Kidney capillary endothelial cell (primary cell): ENCODE measurements at places on chromosomes 2 and 18.

GRCh38 chr2:57376985-57377384, 669.6 kb upstream of the VRK2 start:
- no peak for DNase-seq

DNA sequence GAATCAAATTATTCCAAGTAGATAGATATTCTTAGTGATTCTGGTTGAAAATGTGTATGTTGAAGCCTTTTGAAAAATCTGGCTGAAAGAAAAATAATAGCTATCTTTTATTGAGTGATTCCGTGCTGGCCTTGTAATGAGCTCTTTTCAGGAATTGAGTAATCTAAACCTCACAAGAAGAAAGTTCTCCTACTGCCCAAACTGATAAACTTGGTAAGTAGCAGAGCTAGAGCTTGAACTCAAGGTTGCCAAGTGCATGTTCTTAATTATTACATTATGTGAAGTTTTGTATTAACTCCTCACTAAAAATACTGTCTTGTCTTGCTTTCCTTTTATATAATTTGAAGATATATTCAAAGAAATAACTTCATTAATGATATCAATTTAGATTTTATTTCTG, 1.6 kb upstream of the PPP1R1C start:
- DNase-seq, result no peak

- no peak for DNase-seq
These were observed 31.8 kb upstream of the KCNF1 start for GRCh38 chr2:10879624-10880585.

- no peak for DNase-seq
These were observed 24.5 kb downstream of the MYO3B start for GRCh38 chr2:170202437-170202836.

GRCh38 chr2:181626671-181627070, 30.2 kb downstream of the CERKL start:
- DNase-seq, result no peak

GRCh38 chr2:48728295-48728694, 27.2 kb downstream of the LHCGR start:
- DNase-seq, result no peak

- peak; percentile 51 for DNase-seq
These were observed 209.6 kb upstream of the PIK3C3 start for GRCh38 chr18:41745166-41746049.

GRCh38 chr2:220509966-220510365, 882.5 kb downstream of the SLC4A3 start:
- no peak for DNase-seq

GRCh38 chr2:167607211-167607610, 640.2 kb downstream of the STK39 start:
- DNase-seq, result no peak

GRCh38 chr2:29074411-29074810, at the start of gene PCARE:
Gene PCARE (minus strand): TSS chr2:29074523. CDS start chr2:29074261, 262 bp downstream.
- no peak for DNase-seq

DNA sequence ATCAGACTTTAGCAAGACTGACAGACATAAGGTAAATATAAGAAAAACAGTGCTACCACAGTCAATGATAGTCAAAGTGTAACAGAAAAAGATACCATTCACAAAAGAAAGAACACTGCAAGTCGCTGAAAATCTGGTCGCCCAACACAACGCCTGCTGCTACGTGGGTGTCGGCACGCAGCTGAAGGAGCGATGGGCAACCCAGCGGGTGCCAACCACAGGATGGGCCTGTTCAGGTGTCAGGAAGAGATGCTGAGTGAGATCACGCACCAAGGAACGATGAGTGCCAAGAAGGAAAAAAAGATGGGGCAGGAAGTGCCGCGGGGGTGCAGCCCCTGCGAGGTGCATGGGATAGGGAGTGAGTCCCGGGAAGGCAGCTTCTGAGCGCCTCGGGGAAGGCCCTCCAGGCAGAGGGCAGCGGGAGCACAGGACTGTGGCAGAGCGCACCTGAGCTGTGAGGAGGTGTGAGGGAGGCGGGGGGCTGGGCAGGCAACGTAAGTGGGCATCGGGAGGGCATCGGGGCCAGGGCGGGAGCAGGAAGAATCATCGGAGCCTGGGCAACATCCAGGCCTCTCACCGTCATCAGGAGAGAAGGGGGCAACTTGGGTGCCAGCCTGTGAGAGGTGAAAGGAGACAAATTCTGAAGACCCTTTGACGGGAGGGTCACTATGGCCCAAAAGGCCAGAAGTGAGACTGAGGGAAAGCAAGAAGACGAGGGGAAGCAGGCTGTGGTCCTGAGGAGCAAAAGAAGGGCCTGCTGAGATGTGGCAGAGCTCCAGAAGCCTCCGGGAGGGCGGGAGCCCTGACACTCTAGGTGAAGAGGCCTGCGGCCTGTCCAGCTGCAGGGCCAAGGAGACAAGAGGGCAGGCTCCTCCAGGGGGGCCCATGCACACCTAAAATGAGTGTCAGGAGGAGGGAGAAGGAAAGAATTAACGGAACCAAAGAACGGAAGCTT, 14.8 kb upstream of the MTERF4 start:
- no peak for DNase-seq

DNA sequence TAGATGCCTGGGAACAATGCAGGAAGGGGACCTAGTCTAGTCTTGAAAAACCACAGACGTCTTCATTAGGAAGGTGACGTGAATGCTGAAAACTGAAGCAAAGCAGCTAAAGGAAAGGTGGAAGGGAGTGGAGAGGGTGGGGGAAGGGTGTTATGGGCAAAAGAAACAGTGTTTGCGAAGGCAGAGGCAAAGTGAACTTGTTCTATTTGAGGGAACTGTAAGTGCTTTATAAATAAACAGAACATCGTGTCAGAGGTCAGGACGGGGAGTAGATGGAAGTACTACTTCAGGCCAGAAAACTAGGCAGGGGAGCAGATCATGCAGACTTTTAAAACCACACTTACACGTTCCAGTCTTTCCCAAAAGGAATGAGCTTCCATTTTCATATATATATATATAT, 57.8 kb downstream of the FASTKD2 start:
- no peak for DNase-seq

DNA sequence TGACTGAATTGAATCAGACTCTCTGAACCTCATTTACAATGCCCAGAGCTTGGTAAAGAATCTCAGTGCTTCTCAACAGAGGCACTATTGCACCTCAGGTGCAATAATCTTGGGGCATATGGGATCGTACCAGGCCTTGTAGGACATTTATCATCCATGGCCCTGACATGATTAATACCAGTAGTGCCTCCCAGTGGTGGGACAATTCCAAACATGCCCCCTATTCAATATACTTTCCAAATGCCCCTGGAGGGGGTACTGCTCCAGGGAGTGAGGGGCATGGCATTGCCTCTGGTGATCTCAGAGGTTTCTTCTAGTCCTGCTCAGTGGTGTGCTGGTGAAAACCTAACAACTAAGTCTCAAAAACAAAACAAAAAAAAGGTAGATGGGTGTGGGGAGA, 174.9 kb upstream of the SMAD2 start:
- no peak for DNase-seq

DNA sequence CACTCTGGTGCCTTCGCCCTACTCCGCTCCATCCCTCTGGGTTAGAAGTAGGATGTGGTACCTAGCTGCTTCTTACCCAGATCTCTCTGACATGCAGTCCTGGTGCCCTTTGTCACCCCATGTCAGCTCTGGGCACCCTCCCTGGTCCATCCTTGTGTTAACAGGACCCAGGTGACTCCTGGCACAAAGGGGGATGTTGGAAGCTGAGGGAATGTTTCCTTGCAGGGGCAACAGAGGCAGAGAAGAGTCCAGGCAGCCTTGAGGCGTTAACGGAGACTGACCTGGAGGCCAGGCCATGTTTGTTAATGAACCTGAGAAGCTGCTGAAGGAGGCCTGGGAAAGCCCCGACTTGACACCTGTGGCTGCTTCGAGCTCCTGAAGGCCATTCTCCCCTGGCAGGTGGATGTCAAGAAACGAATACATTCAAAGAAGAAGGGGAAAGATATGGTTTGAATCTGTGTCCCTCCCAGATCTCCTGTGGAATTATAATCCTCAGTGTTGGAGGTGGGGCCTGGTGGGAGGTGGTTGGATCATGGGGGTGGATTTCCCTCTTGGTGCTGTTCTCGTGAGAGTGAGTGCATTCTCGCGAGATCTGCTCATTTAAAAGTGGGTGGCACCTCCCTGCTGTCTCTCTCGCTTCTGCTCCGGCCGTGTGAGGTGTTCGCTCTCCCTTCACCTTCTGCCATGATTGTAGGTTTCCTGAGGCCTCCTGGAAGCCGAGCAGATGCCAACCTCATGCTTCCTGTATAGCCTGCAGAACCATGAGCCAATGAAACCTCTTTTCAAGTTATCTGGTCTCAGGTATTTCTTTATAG, 31.4 kb downstream of the NPPC start:
- no peak for DNase-seq

DNA sequence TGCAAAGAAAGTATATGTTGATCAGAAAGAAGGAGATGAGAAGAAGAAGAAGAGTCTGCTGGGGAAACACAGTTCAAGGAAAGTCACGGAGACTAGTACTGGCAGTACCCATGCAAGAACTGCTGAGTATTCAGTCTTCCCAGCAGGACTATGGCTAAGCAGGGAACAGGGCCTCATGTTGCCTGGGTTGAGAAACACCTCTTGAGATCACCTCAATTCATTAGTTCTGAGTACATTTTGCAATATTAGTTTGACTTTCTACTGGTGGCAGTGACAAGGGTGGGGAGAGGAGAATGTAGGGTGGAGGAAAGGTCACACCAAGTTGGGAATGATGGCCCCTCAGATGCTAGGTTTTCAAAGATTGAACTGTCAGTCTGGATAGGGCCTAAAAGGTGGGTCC, 50.5 kb downstream of the MRPL33 start:
- no peak for DNase-seq

- no peak for DNase-seq
These were observed 377.2 kb downstream of the LRATD1 start for GRCh38 chr2:15009681-15010080.

DNA sequence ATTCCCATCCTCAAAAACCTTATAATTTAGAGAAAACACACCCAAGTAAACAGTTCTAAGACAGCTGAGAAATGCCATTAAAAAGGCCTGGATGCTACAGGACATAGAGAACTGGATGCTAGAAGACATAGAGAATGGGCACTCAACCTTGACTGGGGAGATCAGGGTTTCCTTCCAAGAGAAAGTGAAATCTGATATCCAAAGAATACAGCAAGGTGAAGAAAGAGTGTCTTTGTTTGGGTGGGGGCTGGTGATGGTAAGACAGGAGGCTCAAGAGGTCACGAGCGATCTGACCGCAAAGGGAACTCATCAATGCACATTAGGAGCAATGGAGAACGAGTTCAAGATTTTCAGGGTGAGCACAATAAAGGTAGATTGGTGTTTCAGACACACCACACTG, 31.6 kb downstream of the EPB41L3 start:
- no peak for DNase-seq

DNA sequence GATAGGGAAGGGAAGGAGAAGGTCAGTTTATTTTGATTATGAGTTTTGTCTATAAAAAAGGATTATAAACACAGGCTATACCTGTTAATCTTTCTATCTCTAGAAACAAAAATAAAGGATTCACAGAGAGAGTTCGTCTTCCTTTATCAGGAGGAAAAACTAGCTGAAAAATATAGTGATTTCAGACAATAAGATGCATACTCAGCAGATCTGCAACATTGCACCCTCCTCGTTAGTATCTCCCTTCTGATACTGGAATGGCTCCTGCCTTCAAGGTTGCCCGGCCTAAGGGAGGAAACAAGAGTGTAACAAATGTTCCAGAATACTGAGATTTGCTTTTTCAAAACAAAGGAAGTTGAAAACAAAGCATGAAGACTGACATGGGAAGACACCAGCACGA, 48.7 kb upstream of the LRATD1 start:
- DNase-seq, result no peak

DNA sequence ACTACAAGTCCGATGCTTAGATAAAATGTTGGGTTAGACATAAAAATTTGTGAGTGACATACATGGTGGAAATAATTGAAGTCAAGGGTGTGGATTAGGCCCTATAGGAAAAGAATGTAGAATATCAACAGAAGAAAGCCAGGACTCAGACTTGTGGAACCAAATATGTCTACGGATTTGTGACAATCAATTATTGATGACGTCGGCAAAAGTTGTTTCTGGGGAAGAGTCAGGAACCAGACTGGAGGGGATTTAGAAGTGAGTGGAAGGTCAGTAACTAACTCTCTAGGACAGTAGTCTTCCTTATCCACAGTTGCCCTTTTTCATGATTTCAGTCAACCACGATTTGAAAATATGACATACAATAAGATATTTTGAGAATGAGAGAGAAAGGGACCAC, 130.9 kb upstream of the TANK start:
- DNase-seq, result no peak

DNA sequence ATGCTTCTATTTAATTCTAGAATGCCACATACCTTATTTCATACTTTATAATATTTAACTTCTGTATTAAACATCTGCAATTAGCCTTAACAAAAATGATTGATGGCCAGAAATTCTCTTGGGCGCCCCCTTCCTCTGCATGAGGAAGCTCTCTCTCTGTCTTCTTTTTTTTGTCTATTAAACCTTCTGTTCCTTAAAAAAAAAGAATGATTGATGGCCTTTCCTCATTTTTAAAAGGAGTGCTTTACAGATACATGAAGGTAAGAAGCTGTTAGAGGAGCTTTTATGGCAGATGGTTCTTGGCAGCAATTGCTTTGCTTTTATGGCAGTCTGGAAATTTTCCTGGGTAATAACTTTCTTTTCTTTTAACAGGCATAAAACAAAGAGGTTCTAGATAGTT, 526.9 kb downstream of the SLC4A3 start:
- no peak for DNase-seq

DNA sequence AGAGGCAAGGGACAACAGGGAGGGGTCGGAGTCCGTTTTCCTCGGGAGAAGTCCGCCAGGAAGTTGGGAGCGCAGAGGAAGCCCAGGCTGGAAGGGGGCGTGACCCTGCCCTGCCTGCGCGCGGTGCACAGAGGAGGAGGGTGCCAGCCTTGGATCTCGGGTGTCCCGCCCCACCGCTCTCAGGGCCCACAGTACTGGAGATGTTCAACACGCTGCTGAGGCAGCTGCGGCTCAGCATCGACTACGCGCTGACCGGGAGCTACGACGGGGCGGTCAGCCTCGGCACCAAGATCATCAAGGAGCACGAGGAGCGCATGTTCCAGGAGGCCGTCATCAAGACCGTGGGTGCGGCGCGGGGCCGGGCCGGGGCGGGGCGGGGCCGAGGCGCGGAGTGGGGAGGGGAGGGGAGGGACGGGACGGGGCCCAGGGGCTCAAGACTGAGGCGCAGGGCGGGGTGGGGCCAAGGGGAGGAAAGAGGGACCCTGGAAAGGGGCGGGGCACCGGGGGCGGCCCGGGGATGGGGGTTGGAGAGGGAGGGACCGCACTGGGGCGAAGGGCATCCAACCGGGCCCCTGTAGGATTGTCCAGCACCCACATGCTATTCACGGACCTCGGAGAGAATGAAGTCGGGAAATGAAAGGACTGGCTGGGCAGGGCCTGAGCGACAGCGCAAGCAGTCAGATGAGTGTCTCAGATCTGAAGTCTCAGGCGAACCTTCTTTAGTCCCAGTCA, 36.6 kb downstream of the POMC start:
- no peak for DNase-seq

GRCh38 chr18:5393779-5394178, 98.3 kb upstream of the ZBTB14 start:
- DNase-seq, result no peak

- DNase-seq, result no peak
These were observed 25.2 kb upstream of the GPR55 start for GRCh38 chr2:230949966-230950873.

GRCh38 chr2:160139991-160140390, 60.1 kb downstream of the ITGB6 start:
- DNase-seq, result no peak

- no peak for DNase-seq
These were observed 76.6 kb downstream of the CDH7 start for GRCh38 chr18:65827444-65827843.
